ENCODE measurements at places on chromosomes 16 and 17.

DNA sequence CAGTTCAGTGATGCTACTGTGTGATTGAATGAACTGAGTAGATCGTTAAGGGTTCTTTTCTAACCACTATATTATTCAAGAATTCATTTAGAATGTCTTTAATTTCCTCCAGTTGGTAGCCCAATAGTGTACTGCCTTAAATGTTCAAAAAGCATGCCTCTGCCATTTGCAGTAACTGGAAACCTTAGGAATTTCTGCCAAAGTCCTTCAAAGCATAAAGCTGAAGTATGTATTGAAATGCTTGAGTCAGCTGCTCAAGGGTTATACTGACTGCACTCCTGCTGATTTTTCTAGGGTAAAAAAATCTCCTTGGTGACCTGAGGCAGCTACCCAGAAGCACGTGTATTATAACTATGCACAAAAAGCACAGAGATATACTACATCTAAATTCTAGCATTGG, 56.5 kb downstream of the SNTB2 start:
- no peak for DNase-seq

DNA sequence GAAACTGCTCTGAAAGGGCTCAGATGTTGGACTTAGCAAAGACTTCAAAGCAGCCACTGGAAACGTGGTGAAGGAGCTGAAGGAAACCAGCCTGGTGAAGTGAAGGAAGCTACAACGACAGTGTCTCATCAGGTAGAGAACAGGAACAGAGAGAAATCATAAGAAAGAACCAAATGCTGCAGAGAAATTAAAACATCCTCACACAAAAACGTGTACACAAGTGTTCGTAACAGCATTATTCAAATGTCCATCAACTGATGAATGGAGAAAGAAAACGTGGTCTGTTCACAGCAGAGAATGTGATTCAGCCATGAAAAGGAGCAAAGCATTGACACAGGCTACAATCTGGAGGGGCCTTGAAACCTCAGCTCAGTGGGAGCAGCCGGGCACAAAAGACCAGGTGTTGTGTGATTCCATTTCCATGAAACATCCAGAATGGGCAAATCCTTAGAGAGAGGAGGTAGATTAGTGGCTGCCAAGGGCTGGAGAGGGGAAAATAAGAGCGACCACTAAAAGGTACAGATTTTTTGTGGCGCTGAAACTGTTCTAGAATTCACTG, 26.9 kb downstream of the IFT140 start:
- no peak for DNase-seq

DNA sequence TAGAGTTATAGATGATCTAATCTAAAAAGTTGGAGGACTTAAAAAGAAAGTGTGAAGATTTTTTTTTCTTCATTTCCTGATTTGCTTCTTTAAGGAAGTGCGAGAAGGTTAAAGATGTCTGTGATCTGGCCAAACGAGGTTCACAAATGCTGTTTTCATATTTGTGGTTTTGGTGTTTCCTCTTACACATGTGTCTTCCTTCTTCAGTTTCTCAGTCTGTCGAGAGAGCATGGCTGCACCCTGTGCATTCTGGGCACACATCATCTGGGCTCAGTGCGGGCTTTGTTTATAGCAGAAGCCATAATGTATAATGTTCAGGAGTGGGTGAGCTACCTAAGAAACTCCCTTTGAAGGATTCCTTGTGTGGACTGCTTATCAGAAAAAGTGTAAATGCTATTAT, 260.4 kb upstream of the TBX2 start:
- DNase-seq = no peak

GRCh38 chr16:12750554-12750918, 53.2 kb downstream of the CPPED1 start:
- no peak for DNase-seq

DNA sequence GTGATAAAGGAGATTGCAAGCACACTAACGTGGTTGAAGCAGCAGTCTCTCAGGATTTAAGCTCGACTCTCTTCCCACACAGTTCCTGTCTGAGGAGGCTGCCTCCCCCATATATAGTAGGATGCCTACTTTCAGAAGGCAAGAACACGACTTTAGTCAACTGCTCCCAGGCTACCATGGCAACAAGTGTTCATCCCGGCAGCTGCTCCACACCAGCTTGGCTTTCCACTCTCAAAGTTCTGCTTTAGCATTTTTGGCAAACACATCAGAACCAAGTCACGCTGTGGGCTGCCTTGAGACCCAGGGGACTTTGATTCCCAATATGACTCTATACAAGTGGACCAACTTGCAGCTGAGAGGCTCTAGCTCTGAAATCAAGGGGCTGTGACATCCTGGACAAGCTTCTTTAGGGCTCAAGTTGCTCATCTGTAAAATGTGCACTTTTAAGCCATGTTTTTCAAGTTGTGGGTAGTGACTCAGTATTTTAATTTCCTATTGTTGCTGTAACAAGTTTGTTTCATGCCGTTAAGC, 16.5 kb downstream of the ZP2 start:
- no peak for DNase-seq

GRCh38 chr16:19874026-19874425, 10.6 kb downstream of the GPRC5B start:
- no peak for DNase-seq

GRCh38 chr16:2096853-2097595, 38.7 kb downstream of the PKD1 start:
- DNase-seq = no peak

DNA sequence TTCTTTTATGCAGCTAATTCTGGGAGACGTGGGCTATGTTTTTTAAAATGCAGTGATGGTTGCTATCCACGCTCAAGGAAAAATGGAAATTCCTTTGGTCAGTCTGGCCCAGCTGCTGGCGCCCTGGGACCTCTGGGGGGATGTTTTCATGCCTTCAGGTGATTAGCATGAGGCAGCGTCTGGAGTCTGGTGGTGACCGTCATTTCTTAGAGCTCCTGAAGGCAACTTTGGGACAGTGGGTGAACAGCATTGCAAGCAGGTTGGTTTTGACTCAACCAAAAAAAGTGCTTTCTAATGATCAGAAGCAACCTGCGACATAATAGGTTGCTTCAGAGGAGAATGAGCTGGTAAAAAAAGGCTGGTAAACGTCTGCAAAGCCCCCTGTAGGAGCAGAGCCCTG, 82.3 kb downstream of the RPA1 start:
- DNase-seq = no peak

GRCh38 chr17:37130984-37131446, 182.3 kb downstream of the AATF start:
- no peak for DNase-seq

- DNase-seq = no peak
Measured at GRCh38 chr16:52597073-52597771, 50.3 kb upstream of the TOX3 start.

- DNase-seq = no peak
Measured at GRCh38 chr16:89484923-89485679, 5.3 kb downstream of the ANKRD11 start.

DNA sequence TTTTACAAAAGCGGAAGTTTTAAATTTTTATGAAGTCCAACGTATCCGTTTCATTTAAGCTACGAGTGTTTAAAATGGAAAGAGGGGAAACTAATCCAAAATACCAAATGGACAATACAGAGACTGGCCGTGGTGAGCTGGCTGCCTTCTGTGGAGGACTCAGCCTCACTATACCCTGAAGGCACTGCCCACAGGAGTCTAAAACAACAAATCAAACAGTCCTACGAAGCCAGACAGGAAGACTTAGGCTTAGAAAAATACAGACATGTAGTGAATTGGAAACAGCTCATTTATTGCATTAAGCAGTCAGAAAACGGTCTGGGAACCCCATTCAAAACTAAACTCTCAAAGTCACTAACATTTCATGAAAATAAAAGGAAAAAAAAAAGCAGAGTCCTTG, 75.1 kb downstream of the CYTH1 start:
- DNase-seq = no peak

DNA sequence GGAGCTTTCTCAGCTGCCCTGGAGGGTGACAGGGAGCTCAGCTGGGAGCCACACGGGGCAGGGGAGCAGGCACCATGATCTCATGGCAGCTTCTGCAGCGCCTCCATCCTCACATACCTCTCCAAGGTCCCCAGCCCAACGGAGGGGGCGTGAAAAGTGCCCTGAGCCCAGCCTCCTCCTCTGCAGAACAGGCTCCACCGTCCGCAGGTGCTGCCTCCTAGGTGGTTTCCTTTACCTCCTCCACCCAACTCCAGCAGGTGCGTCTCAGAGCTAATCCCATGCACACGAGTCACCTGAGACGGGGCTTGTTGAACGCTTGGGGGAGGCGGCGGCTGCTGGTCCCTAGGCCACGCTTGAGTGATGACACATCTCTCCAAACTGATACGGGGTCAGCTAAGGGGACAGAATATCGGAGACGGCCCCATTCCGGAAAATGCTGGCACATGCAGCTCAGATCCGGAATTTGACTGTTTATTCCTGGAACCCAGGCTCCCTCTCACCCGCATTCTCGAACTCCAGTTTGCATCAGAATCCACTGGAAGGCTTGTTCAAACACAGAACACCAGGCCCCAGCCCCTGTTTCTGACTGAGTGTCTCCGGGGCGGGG, 387 bp upstream of the SLC38A8 start:
- no peak for DNase-seq

- DNase-seq = no peak
Measured at GRCh38 chr16:31467151-31467773, 4.7 kb upstream of the TGFB1I1 start.

DNA sequence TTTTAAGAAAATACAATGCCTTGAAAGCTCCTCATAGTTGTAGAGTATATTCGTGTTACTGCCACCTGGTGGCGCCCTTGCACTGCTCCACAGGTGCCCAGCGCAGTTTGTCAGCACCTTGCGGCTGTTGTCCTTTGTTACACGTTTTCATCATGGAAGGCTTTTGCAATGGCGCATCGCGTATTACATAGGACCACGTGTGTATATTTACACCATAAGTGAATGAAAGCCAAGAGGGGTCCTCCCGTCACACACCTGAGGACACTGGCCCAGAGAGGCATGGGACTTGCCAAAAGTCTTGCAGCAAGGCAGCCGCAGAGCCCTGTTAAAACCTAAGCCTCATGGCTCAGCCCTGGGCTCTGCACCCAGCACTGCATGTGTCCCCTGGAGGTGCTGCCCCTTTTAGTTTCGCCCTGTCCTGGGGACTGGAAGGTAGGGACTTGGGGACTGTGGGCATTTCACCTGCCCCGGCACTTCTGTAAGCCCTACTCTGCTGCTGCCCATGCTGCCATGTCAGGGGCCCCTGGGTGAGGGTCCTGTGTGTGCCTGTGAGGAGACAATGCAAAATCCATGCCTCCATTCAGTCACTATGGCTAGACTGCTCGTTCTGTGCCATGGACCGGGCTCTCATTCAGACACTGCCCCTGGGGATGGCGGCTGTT, 24.3 kb downstream of the POLR3E start:
- peak; percentile 72 for DNase-seq

DNA sequence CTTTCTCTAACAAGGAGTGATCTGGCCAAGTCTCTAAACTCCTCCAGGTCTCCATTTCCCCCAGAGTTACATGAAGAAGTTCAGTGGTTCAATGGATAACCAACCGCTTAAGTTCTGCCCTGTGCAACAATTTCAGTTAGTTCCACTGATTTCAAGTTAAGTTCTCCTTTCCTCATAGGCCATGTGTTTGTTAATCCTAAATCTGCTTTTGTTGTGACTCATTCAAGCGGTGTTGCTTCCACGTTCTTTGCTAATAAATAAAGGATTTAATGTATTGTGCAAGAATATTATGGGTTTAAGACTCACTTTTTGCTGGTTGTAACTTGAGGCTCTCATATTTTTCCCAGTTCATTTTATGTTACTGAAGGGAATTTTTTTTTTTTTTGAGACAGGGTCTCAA, 36.3 kb downstream of the GNA13 start:
- DNase-seq = no peak

DNA sequence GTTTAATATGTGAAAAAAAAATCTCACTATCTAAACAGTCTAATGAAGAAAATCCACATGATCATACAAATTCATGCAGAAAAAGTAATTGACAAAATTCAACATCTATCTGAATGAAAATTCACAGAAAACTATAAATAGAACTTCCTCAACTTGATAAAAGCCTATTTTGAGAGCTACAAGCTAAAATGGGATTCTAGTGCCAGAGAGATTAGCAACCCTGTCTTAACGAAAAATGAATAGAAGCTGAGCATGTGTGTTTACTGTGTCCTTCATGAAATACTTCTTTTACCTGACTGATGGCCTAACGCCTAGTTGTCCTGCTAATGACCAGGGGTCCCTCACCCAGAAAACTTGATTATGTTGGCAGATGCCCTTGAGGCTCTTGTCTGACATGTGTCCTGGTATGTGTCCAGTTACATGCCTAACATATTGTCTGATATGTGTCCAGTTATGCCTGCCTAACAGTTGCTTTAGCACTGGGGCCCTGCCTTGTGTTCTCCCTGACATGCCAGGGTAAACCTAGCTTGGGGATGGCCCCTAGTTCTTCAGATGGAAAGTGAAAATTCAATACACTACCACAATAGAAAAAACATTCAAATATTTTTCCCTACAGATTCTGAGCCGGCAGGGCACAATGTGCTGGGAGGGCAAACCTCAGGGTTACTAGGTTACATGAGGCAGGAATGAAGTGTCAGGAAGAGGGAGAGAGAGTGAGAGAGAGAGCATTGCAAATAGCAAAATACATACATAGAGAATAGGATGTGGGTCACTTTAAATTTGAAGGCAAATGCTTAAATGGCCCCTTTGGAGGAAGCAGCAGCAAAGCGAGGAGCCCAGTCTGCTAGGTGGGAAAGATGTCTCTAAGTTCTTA, 834.0 kb downstream of the CDH11 start:
- DNase-seq = no peak

GRCh38 chr17:71726341-71726740, 394.5 kb upstream of the SOX9 start:
- DNase-seq = no peak

DNA sequence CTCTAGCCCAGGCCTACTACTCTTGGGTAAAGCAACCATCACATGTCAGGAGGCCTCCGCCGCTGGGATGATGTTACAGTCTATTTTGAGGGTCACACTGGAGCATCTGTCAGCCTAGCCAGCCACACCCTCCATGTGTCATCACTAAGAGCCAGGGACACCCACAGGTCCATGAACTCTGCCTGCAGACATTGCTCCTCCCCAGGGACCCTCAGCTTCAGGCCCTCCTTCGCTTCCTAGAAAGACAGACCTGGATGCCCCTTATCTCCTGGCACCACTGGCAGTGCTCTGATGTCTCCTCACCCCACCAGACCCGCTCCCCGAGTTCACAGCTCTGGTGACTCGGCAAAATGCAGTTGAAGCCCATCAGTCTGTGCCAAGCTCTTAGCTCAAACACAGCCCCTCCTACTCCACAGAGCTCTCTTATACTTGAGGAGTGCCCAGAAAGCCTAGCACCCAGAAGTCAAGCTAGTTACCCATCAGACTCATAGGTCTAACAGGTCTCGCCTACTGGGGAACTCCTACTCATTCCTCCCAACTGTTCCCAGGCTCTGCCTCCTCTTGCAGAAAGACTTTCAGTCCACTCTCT, 5.9 kb downstream of the RANBP10 start:
- DNase-seq = no peak

Measured in amygdala (tissue), 56 donors.